ENCODE measurements at places on chromosomes 12 and 14.
A peak's percentile ranks its signal among the peaks of the same experiment; 100 is the strongest.

DNA sequence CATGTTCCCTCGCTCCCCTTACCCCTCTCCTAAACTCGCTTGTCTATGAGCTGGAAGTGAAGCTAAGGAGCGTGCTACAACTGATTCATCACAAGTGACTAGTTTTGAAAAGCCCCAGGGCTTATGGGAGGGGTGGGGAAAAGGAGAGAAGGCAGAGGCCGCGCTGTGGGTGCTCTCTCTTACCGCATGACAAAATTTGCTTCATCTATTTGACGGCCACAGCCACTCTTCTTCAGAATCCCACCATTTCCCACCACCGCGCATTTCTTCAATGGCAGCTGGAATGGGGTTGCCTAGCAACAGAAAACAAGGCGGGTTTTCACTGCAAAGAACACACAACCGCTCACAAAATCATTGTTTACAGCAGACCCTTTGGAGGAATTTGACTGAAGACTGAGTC is 79.4 kb downstream of the ST8SIA1 start:
- DNase-seq: peak; percentile 18

- no peak for DNase-seq
These were observed 50.3 kb downstream of the ESRRB start for GRCh38 chr14:76426161-76426696.

GRCh38 chr14:101005447-101005846 is 101.9 kb upstream of the RTL1 start:
- DNase-seq: no peak

- DNase-seq: peak; percentile 64
These were observed 213.1 kb downstream of the PTPRO start for GRCh38 chr12:15535352-15535781.

GRCh38 chr14:79040790-79041189 is 870.6 kb downstream of the NRXN3 start:
- no peak for DNase-seq

- no peak for DNase-seq
These were observed 29.1 kb downstream of the AP5M1 start for GRCh38 chr14:57297852-57298251.

GRCh38 chr14:60805841-60806430 is 71.4 kb downstream of the MNAT1 start:
- DNase-seq: peak; percentile 6

DNA sequence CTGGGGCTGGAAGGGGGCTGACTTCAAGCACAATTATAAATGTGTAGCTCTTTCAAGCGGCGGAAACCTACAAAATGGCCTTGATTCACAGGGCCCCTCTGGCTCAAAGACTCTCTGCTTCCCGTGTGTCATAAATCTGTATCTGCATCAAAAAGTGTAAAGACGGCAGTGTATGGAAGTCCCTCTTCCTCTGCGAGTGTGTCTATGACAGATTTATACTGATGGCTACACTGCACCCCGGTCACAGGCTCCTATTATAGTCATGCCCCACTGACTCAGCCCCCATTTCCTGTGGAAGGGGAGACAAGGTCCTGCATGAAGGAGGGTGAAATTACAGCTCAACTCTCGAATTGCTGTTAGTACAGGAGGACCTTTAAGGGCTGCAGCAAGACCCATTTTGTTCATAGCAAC is 68.6 kb downstream of the HMGA2 start:
- no peak for DNase-seq

DNA sequence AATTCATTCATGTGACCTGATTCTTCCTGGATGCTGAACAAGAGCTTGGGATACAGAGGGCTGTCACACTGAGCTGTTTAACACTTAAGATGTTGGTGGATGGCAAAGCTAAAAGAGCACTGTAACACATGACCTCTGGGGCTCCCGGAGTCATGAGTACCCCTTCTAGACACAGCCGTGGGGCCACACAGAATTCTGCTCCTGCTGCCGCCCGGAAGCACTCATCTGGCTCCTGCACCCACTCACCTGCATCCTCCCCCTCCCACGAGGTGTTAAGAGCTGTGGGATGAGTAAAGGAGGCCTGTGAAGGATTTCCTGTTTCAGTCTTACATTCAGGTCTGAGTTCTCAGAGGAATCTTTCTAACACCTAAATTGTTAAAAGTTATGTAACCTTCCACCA is 78.0 kb upstream of the SSTR1 start:
- no peak for DNase-seq

DNA sequence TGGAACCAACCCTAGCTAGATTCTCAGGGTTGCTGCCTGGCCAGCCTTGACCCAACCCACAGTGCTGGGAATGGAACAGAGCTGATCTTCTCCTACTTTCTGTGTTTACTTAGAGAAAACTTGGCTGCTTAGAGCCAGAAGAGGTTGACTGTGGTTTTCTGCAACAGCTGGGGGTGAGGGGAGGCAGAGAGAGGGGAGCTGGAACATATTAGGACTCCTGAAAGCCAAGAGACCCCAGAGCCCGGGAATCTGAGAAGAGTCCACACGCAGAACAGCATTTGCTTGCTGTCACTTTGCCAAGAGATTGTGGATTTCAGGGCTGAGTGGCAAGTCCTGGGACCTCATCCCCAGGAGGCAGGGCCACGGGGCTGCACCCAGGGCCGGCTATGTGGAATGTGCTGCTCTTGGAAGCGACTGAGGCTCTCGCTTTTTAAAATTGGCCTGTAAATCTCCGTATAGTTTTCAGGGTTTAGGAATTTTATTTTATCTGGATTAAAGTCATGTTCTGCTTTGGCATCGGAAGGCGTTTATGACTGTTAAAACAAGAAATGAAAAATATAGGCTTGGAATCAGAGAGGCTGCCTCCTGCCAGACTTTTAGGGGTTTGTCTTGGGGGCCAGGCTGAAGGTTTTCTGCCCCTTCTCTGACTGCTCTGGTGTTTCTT is 22.3 kb upstream of the MED13L start:
- DNase-seq: no peak
